ENCODE measurements at places on chromosomes 3 and 15. TPM values are rescaled to one million over a fixed set of nuclear protein-coding genes. Genes with fewer than 3 reads are reported as not detected.

DNA sequence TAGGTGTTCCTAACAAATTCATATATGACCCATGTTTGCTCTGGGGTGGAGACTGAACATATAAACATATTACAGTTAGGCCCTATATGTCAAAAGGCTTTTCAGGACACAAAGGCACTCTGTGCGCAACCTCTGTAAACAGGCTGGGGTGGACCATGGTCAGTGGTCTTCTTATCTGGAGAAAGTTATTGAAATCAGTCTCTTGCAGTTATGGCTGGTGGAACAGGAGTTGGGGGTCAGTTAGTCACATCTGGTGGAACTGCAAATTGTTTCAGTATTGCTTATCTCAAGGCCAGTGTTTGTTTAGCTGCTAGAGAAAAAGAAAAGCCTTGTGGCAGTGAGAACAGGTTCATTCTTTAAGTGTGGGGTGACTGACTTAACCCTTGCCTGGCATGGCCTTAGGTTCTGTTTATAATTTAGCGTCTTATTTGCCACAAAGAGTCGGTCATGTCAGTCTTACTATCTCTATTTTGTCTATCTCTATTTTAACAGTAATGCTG, 5.9 kb upstream of the GP9 start:
- DNase-seq = no peak

- DNase-seq = no peak
Observed at GRCh38 chr15:69436951-69437350, 15.7 kb upstream of the RPLP1 start.

GRCh38 chr3:127153506-127153815, 39.5 kb upstream of the PRR23E start:
- DNase-seq = no peak

DNA sequence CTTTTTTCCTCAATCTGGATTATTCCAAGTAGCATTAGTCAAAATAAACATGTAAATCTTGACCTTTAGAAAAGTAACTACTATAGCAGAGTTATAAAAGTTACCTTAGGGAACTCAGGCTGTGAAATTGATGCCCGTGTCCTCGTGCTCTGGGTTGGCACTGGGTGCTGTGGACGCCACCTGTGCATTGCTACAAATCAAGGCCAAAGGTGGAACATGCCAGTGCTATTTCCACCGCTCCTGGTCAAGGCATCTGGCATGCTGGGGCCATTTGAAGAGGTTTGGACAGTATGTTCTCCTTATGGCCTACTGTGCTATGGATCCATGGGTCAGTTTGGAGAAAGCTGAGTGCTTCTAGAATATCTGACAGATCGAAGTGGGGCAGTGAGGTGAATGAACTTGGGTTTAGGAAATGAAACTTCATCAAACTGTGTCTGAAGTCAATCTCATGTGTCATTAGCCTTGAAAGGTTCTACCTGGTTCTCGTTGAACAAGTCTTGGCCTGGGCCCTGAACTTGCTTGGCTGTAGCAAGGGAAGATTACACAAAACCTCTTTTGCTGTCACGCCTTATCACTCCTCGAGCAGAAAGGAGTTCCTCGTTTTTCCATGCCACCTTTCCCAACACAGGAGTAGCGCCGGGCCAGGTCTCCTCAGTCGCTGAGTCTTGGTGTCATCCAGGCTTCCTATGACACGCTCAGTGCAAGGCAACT, 397.6 kb upstream of the RGMA start:
- no peak for DNase-seq

GRCh38 chr3:188320757-188321156, 166.8 kb downstream of the LPP start:
- no peak for DNase-seq

GRCh38 chr3:43152649-43153048, 46.8 kb upstream of the POMGNT2 start:
- peak; percentile 41 for DNase-seq

DNA sequence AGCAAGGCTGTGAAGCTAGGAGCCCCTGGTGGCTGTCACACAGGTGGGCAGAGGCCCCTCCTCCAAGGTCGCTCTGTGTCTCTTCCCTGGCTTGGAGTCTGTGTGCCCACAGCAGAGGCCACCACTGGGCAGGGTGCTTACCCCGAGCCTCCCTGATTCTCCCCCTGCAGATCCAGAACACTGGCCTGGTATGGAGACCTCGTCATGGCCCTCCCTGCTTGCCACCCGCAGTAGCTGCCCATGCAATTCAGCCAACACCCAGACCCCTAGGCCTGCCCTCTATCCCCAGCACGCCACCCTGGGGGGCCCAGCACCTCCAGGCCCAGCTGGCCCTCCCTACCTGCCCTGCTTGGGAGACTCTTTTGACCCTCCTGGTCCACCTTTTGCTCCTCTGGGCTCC, 5.5 kb upstream of the RHO start:
- DNase-seq = no peak

DNA sequence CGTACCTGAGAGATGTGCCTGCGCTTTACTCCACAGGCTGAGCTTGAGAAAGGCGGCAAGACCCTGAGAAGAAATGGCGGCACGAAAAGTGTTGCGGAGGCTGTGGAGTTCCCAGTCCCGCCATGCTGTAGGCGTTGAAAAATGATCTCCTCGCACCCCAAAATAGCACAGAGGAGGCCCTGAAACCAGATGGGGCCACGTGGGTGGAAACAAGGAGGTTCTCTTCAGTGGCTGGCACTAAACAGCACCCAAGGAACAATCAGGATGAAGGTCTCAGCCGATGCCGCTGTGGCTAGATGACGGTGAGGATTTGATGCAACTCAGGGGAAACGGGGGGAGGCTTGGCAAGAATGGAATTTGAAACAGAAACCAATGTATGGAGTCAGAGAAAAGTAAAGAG, 57.3 kb downstream of the TMEM212 start:
- DNase-seq = no peak

DNA sequence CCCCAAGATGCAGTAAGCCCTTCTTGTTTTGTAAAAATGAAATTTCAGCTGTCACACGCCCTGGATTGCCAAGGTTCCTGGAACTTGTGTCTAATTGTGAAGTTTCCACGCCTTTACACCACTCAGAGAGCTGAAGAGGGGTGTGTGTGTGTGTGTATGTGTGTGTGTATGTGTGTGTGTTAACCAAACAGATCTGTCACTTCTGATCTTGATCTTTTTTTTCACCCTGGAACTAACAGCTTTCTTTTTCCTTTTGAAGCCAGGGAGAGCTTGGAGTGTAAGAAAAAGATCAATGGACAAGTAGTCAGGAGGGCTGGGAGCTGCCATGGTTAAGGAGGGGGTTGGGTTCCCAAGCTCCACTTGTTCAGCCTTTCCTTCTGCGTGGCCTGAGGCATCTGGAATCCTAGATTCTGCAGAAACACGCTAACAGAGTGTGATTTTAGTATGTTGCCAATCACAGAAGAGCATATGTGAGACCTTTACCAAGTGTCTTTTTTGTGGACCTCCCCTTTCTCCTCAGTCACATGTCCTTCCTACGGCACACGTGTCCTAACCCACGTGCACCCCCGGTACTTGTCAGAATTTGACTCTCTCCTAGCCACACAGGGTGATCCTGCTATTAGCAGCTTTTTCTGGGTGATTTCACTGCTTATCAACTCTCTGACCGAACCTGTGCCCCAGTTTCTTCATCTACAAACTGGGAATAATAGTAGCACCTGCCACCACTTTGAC, 11.5 kb downstream of the TIMP4 start:
- DNase-seq = peak; percentile 25

- no peak for DNase-seq
Observed at GRCh38 chr3:128486681-128487537, 6.1 kb downstream of the GATA2 start.

- no peak for DNase-seq
Observed at GRCh38 chr3:72505539-72506405, 342.5 kb downstream of the SHQ1 start.

DNA sequence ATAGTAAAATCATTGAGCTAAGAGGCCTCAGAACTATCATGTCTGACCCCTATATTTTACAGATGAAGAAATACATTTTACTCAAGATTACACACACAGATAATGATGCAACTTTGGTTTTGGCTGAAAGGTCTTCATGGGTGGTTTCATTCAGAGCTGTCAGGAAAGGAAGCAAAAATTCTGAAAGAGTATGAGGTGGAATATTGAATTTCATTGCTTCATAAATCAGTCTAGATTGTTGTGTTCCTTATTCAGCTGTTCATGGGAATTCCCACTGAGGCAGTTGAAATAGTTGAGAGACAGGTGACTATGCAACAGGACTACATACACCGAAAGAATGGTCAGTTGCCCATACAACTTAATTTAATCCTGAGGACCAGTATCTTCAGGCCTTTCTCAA, 39.4 kb downstream of the CD200 start:
- no peak for DNase-seq

The IL17RE gene
- 6.3 TPM for total RNA-seq

The ZNF80 gene
- not detected for total RNA-seq

GRCh38 chr3:102104033-102104432, 254.7 kb downstream of the NFKBIZ start:
- no peak for DNase-seq

DNA sequence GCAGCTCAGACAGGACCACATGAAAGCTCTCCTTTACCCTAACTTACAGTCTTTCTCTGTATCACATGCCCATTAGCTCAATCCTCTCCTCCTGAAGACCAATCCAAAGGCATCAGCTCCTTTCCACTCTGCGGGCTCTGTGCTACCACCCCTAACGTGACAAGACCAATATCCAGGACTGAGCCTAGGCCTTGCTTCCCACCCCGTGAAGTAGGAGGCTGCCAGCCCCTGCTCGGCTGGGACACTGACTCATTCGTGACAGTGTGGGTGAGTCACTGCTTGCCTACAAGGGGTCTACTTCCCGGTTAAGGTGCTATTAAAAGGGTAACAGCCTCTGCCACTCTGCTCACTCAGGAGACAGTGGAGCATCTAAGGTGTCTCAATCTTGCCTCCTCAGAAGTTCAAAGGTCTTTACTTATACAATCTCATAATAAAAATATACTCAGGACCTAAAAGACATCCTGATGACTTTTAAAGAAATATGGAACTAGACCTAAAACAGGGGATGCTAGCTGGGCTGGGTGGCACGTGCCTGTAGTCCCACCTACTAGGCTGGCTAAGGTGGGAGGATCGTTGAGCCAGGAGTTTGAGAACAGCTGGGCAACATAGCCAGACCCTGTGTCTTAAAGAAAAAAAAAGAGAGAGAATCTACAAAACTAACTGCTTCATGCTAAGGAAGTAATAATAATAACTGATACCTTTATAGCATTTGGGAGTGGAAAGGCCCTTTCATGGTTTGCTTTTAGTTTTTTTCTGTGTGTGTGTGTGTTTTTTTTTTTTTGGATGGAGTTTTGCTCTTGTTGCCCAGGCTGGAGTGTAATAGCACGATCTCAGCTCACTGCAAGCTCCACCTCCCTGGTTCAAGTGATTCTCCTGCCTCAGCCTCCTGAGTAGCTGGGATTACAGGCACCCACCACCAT, 55.0 kb downstream of the TMEM44 start:
- no peak for DNase-seq

DNA sequence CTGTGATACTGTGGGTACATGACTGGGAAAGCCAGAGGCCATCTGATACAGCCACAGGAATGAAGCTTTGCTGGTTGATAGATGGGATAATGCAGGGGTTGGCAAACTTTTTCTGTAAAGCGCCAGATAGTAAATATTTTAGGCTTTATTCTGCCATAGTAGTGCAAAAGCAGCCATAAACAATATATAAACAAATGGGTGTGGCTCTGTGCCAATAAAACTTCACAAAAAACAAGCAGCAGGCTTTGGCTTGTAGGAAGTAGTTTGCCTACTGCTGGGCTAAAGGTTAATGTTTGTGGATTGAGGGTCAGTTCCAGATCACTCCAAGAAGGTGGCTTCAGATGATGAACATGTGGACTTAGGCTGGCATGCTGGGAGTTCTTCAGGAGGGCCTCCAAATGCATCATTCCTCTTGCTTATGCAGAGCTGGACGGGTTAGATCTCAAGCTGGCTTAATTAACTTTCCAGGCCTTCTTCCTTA, 305.7 kb downstream of the RPLP1 start:
- no peak for DNase-seq

The OIP5 gene
- 3.2 TPM for total RNA-seq

DNA sequence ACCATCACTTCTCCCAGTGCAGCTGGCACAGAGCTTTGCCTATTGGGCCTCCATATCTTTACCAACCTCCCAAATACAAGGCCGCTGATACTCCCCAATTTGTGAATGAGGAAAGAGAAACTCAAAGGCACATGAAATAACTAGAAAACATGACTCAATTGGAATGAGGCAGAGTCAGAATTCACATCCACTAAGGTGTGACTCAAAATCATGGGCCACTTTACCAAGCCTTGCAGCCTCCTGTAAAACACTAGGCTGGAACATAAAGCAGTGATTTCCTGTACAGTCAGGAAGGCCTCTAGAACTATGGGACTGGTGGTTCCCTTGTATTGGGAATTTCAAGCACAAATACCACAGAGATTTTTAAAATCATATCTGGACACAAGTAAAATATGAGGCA, 128.6 kb downstream of the DCLK3 start:
- no peak for DNase-seq

The LNP1 gene
- 3.4 TPM for total RNA-seq

DNA sequence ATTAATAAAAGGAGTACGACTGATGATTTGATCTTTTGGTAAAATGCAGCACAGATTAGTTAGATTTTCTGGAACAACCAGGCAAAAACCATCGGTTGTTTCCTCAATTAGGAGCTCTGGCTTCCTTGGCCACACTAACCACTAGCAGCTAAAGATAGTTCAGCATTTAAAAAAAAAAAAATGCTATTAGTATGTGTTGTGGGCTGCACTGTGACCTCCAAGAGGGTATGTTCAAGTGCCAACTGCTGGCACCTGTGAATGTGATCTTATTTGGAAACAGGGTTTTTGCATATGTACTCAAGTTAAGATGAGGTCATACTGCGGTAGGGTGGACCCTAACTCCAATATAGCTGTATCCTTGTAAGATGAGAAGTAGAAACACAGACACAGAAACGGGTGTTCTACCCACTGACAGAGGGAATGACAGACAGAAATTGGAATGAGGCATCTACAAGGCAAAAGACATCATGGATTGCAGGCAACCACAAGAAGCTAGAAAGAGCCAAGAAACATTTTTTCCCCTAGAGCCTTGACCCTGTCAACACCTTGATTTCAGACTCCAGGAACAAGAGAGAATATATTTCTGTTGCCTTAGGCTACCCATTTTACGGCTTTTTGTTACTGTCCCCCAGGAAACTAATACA, 534.6 kb upstream of the ROBO2 start:
- no peak for DNase-seq

The ACAN gene
- 8.3 TPM for total RNA-seq

DNA sequence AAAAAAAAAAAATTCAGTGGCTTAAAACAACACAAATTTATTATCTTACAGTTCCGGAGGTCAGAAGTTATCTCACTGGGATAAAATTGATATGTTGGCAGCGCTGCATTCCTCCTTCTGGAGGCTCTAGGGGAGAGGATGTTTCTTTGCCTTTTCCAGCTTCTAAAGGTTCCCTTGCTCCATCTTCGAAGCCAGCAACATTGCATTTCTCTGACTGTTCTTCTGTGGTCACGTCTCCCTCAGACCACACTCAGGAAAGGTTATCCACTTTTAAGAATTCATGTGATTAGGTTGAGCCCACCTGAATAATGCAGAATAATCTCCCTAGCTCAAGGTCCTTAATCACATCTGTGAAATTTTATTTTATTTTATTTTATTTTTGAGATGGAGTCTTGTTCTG, 23.4 kb upstream of the ACAP2 start:
- no peak for DNase-seq

GRCh38 chr3:108006077-108006771, 84.6 kb downstream of the CD47 start:
- DNase-seq = peak; percentile 47

Data from skin of body (tissue), 3 donors.